ENCODE measurements at places on chromosomes 7 and 10.

- DNase-seq, result no peak
Observed at GRCh38 chr7:66779669-66780409, 39.3 kb downstream of the RABGEF1 start.

DNA sequence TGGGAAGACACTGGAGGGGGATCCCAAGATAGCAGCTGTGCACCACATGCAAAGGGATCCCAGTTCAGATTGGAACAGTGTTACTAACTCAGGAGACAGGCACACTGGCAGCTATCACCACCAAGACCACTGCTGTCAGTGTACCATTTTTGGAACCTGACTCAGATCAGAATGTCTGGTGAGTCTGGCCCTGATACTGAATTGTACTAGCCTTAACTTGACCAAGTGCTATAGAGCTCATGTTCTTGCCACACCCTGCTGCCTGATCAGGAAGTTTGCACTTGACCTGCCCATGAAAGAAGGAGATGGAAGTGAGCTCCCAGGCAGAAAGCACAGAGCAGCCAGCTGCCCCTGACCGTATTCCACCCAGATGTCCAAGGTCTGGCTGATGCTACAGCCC, 4.8 kb upstream of the PRRT4 start:
- DNase-seq, result no peak

- DNase-seq, result no peak
Observed at GRCh38 chr7:2713370-2713769, 25.4 kb downstream of the AMZ1 start.

DNA sequence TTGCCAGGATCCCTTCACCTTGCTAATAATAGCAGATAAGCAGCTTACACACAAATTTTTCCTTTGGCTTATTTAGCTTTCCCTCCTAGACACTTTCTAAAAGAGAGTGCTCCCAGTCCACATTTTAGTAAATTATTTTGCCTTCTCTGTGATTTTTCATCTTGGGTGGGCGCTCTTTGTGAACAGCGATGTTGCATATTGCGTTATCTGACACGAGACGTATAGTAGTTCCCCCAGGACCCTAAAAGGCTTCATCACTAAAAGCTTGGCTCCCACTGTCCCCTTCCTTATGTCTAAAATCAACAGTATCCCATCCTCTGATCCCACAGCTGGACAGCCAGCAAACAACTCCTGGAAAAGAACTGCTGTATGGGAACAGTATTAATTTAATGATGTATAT, 232.9 kb downstream of the DYNC1I1 start:
- DNase-seq, result no peak

DNA sequence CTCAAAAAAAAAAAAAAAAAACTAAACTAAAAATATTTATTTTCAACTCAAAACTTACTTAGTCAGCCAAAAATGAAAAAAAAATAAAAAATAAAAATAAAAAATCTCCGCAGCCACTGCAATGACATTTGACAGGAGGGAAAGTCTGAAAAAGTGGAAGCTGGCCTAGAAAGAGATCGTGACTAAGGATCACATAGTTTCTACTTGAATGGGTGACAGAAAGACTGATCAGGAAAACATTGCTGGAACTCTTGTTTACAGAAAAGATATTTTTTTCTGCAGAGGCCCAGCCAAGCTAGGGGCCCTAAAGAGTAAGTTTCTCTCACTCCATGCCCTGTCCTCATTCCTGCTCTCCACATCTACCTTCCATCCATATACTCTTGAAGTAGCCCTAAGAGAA, 92.8 kb upstream of the KCND2 start:
- DNase-seq, result no peak

DNA sequence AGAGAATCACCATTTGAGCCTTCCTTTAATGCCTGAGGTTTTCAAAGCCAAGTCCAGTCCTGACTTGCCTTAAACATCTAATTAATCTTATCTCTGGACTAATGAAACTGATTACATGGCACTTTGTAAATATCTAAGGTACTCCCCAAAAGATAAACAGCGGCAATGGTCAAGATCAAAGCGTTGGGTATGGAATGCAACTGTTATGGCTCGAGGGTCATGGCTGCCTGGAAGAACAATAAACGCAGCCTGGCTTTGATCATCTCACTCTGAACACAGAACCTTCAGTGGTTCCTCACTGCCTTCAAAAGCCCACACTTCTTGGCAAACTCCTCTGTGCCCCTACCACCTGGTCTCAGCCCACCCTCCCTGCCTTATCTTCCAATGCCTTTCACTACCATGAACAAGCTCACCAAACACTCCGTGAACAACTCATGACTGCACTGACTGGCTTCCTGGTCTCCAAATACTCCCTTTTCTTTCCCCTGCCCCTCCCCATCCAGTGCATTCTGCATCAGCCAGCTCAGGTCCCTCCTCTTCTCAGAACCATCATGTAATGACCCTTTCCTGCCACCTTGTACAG, 150.2 kb upstream of the NFE2L3 start:
- no peak for DNase-seq

DNA sequence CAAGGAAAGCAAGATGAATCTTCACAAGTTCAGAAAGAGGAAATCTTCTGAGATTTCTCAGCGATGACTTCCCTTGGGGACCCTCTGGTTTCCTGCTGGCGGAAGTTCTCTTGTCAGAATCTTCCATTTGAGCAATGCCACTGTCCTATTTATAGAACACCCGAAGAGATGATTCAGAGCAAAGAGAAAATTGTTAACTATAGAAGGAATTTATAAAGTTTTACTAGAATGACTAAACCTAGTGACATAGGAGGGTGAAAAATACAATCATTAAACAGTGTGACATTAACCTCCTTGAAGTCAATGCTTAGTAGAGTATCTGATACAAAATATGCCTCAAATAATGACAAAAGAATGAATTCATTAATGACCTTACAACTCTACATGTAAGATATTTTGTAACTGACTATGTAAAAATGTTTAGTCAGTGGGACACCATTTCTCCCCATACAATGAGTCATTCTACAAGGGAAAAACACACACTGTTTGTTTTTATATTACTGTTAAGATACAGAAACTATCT, 206.5 kb upstream of the CNTNAP2 start:
- DNase-seq, result no peak

DNA sequence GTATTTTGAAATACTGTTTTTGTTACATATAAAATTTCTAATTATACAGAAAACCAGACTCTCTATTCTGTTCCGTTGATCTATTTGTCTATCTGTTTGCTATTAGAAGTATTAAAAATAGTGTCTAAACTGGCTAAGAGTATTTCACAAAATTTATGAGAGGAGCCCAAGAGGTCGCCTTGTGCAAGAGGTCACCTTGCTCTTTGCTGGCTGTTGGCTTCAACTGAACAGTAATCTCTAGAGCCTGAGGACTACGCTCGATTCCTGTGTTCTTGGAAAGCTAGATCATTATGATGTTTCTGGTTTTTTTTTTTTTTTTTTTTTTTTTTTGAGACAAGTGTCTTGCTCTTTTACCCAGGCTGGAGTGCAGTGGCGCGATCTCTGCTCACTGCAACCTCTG, 428.6 kb downstream of the LRMDA start:
- DNase-seq, result no peak

- DNase-seq, result no peak
Observed at GRCh38 chr10:78025685-78026364, 3.5 kb downstream of the POLR3A start.

DNA sequence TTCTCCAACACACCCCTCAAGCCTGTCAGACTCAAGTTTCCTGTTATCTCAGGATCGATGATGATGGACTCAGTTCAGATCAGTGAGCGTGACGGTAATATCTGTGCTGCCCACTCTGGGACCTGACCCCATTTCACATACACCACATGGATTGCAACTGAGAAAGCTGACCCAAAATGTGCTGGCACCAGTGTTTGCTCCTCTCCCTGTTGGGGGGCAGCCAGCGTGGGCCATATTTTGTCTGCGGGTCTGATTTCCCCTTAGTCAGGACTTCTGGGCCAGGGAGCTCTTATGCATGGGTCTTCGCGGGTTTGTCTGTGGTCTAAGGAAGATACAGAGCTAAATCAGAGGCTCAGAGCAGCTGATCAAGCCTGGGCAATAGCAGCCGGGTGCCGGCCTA, 42.6 kb upstream of the TRIM8 start:
- no peak for DNase-seq

- no peak for DNase-seq
Observed at GRCh38 chr7:116443646-116444045, 55.9 kb upstream of the CAV2 start.

GRCh38 chr7:134669845-134670373, 23.3 kb downstream of the BPGM start:
- DNase-seq, result peak; percentile 44

All from stimulated activated CD8-positive, alpha-beta memory T cell treated with anti-CD3 and anti-CD28 coated beads, Interleukin-4, amount 100 ng/mL, for 1 hour (primary cell).